ENCODE measurements at places on chromosomes 3 and 15.

GRCh38 chr15:31494786-31495185 is 168.2 kb downstream of the KLF13 start:
- no peak for DNase-seq

DNA sequence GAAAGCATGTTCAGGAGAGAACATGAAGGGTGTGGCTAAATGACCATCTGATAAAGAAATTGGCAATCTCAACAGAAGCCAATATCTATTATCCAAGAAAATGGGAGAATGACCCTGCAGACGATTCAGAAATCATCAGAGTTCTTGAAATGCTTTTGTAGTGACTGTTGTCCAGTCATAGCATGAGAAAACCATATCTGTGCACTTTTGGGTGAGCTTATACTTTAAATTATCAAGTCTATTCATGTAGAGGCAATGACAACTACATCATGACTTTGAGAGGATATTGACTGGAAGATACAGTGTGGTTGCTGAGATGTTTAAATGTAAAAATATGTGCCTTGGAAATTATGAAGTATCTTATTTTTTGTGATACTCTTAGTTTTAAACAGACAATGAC is 57.6 kb upstream of the AZI2 start:
- DNase-seq = no peak

GRCh38 chr3:68136411-68136810 is 482.0 kb upstream of the SUCLG2 start:
- DNase-seq = no peak

- DNase-seq = no peak
Observed at GRCh38 chr3:114329823-114330222, 36.0 kb downstream of the TIGIT start.

DNA sequence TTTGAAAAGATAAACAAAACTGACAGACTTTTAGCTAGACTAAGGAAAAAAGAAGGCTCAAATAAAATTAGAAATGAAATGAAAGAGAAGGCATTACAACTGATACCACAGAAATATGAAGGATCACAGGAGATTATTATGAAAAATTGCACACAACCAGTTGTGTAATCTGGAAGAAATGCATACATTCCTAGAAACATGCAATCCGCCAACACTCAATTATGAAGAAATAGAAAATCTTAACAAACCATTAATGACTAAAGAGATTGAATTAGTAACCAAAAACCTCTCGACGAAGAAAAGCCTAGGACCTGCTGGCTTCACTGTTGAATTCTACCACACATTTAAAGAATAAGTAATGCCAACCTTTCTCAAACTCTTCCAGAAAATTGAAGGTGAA is 149.5 kb downstream of the SV2B start:
- DNase-seq = no peak

GRCh38 chr15:80989081-80989517 is 520 bp downstream of the MESD start:
- no peak for DNase-seq

- DNase-seq = no peak
Observed at GRCh38 chr3:140929446-140929845, 12.2 kb upstream of the SLC25A36 start.

DNA sequence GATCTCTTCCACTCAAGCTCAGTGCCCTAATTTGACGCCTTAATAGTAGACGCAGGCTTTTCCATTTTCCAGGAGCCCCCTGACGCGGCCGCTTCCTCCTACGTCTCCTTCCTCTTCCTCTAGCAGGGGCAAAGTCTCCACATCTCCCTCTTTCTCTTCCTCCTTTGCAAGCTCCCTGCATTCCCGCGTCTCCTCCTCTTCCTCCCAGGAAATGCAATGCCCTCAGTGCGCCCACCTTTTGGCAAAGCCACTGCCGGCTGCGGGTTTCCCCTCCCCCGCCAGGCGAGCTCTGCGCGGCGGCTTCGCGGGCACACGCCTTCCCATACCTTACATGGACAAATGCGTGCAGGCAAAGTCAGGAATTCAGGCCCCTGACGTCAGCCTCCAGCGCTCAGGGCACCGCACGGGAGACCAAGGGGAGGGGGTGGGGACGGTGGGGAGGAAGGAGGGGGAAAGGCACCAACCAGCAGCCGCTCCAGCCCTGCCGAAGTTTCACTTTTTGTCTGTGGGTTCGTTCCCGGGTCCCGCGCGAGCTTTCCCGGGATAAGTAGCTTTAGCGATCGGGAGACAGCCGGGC is 432 bp upstream of the LPP start:
- peak; percentile 92 for DNase-seq

GRCh38 chr3:21331321-21331720 is 419.7 kb downstream of the ZNF385D start:
- DNase-seq = no peak

DNA sequence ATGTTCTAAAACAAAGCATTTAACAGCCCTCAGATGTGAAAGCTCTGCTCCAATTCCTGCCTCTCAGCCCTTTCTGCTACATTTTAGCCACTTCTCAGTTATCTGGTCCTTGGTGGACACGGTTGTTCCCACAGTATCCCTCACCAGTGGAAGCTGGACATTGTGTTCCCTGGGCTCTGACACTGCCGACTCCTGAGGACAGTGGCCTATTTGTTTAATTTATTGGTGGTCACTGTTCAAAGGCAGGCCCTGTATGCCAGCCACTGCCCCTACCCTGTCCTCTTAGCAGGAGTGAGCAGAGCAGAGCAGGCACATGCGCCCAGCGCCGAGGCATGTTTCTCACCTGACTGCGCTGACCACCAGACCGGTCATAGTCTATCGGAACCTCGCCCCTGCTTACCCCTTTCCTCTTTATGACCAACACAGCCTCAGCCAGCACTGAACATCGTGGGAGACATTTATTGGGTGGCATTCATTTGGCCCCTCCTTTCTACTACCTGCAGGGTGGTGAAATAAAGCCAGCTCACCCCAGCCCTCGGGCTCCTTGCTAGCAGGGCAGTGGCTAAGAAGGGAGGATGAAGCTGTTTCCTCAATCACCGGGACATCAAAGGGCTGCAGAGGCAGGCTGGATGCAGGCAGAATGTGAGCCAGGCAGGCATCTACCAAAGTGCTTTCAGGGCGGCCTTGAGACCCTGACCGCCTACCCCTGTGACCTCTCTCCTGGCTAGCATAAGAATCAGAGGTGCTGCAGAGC is 54.3 kb upstream of the HACD2 start:
- DNase-seq = no peak

DNA sequence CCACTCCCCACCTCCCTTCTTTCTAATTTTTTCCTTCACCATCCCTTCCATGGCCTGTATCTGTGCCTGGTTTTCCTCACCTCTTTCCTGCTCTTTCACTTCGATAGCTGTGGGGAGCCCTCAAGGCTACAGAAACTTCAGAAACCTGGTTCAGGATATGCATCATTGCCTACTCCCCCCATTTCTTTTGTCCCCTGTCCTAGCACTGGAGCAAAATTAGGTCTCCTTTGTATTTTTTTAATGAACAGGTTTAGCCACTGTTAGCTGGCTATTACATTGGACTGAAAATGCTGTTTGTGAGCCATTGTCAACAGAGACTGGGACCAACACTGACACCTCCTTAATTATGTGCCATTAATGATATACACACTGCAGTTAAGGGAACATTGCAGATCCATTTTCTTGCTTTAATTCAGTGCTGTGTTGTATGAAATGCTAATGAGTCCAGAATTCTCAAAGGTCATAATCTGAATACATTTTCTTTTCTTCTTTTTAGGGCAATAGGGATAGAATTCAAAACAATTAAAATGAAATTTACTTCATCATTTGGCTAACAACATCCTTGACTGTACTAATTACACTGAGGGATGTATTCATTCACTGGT is 138.6 kb downstream of the PDCD6IP start:
- no peak for DNase-seq

GRCh38 chr15:58459560-58459959 is 27.8 kb downstream of the LIPC start:
- no peak for DNase-seq

- no peak for DNase-seq
Observed at GRCh38 chr15:72554471-72555425, 80.6 kb downstream of the ARIH1 start.

Measured in H7 (cell line).